ENCODE measurements at places on chromosomes 16 and 17. TPM values are rescaled to one million over a fixed set of nuclear protein-coding genes. Genes with fewer than 3 reads are reported as not detected.
A peak's percentile ranks its signal among the peaks of the same experiment; 100 is the strongest.

DNA sequence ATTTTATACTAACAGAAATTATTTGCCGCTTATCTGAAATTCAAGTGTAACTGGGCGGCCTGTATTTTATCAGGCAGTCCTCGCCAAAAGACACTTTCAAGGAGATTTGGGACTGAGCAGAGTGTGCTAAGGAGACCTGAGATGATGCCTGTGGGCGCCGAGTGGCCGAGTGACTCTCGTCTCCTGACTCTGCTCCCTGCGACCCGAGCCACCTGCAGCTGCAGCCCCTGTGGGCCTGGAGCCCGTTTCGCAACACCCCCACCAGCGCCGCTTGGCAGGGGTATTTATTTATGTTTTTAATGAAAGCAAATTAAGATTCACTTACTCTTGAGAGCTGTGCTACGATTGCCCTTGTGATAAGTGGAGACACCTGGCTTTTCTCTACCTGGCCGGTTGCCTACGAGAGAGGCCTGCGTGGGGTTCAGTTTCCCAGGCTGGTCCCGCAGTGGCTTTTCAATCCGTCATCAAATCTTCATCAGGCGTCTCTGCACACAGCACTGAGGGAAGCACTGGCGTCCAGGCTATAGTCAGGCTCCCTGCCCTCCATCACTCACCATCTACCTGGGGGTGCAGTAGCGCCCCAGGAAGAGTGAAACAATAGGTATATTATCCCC, 124.0 kb downstream of the SEC14L1 start:
- DNase-seq: no peak

- no peak for DNase-seq
Observed at GRCh38 chr17:9648521-9649110, 3.3 kb downstream of the USP43 start.

DNA sequence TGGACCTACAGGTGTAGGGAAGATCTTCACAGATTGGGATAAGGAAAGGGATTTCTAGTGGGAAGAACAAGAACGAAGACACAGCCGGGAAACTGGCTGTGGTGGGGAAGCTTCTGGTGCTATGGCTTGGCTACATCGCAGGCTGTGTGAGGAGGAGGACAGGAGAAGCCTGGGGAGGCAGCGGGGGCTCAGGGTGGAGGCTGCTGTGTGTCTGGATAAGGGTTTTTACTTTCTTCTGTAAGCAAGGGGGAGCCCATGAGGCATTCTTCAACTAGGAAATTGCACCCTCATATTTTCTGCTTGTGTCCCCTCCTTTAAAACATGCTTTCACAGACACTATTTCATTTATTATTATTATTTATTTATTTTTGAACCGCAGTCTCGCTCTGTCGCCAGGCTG, 2.9 kb upstream of the RHBDF2 start:
- DNase-seq: no peak

GRCh38 chr17:19264681-19265080, 27.5 kb downstream of the EPN2 start:
- DNase-seq: no peak

Gene TBC1D3
- total RNA-seq: not detected

DNA sequence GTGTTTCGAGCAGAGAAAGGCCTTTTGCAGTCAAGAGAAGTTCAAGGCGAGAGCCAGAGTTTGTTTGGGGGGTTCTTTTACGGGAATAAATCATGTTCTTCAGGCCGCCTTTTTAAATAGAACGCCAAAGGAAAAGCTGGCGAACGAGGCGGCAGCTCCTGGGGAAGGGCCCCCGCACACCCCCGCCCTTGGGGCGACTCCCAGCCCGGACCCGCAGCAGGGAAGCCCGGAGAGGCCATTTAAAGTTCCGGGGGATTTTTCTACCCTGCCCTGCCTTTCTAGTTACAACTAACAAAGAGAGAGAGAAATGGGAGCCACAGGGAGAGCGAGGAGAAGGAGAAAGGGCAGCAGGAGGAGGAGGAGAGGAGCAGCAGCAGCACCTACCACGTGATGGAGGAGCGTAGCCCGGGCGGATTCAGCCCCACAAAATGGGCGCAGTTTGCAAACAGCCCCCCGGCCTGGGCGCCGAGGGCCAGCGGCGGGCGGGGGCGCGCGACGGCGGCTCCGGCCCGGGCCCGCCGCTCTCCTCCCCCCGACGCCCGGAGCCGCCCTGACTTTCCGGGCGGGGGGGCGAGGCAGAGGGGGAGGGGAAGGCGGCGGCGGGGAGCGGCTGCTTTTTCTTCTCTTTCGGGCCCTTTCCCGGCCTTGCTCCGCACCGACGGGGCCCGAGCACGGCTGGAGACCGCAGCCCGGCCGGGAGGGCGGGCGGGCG, 634 bp downstream of the KANSL1 start:
- DNase-seq: peak; percentile 76

DNA sequence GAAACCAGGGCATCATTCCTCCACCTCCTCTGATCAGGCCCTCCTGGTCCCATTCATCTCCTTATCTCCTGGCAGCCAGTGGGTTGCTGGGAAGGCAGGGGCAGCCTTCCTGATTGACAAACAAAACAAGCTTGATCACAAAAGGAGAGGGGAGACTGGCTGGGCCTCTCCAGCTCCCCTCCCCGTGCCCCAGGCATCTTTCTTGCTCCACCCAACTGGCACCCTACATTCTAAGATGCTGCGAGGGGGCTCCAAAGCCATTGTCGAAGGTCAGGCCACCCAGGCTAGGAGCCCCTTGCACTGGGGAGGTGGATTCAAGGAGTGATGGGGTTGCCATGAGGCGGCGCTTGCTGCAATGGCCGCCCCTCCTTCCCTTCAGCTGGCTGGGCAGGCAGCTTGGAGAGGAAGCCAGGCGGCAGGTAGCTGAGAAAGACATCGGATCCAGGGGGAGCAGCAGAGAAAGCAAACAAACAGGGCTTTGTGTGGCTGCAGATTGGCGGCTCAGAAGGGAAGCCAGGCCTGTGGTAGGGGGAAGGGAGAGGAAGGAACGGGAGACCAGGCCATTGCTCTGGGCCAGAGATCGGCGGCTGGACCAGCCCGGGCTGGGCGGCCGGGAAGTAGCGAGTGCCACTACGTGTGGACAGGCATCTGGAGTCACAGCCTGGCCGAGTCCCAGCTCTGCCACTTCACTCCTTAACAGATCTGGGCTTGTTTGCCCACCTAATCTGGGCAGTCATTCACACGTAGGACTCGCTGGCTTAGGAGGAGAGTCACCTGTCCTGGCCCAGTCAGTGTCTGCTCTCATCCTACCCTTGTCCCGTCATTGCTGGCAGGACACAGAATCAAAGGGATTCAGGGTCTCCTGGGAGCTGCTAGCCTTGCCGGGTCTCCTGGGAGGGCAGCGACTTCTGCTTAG, 12.3 kb downstream of the RAI1 start:
- DNase-seq: peak; percentile 52

GRCh38 chr16:25012525-25012991, 2.6 kb downstream of the ARHGAP17 start:
- no peak for DNase-seq

GRCh38 chr17:65109990-65110680, 27.0 kb upstream of the RGS9 start:
- no peak for DNase-seq

DNA sequence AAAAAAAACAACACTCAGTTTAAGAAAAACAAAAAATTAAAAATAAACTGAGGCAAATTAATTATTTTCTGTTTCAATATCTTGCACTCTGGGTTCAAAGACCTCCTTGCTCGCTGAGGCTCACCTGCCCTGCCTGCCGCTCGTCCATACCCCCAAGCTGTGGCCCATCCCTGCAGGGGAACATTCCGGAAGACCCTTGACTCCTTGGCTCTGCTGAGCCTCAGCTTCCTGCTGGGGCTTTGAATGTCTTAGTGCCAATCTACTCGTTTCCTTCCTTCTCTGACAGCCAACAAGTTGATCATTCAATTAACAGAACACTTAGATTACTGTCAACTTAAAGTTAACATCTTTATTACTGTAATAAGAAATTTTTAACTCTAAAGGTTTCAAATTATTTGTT, 24.3 kb downstream of the G6PC1 start:
- no peak for DNase-seq

DNA sequence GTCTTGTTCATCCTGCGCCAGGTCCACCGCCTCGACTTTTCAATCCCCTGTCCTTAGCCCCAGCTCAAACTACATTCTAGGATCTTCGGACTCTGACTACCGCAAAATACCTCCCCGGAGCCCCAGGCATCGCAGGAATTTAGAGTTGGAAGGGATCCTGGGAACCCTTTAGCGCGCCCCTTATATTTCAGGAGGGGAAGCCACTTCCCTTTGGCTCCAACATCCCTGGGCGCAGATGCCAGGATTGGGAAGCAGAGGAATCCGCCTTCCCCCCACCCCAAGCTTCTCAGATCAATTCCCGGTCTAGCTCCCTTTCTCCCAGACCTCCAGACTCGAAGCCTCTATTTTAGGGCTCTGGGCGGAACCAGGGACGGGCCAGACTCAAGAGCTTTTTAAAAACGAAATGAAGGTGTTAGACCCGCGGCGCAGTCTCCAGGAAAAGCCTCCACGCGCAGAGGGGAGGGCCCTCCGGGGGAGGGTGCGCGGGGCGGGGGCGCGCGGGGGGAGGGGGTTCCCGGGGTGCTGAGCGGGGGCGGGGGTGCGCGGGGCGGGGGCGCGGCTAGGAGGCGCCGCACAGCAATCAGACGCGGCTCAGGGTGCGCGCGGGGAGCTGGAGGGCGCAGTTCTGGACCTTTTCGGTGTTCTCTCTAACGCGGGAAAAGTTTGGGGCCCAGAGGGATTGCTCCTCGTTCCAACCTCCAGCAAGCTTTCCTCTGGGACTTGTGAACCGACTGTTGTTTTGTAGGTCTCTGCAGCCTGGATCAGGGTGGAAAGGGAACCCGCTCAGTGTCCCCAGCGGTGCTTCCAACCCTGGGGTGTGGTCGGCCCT, 1.6 kb downstream of the AHSP start:
- DNase-seq: peak; percentile 47

DNA sequence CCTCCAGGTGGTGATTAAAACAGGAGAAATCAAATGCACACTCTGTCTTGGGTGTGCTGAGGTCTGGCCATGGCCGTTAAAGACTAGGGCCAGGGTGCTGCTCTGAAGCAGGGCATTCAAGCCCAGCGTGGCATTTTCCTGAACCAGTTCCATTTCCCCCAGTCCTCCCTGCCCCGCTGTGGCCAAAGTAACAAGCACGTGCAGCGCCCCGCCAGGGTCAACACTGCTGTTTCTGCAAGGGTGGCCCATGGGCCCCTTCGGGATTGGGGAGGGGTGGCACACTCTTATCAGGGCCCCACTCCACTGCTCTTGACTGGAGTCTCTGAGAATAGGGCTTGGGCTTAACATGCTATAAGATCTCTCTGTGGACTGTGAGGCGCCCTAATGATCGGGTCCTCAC, 72.9 kb downstream of the IL21R start:
- DNase-seq: no peak

GRCh38 chr16:52404546-52404945, 142.4 kb downstream of the TOX3 start:
- no peak for DNase-seq

DNA sequence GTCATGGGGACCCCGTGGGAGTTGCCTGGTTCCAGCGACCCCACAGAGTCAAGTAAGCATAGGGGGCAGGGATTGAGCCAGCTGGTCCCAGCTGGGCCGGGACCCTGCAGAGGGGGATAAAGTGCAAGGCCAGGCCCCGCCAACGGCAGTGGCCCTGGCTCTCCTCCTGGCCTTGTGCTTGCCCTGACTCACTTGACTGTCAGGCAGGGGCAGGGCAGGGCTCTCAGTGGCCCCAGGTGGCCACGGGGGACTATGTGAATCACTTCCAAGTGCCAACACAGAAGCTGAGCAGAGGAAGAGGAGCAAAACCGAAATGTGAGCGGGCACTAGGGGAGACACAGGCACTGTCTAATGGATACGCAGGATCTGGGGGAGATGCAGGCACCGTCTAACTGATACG, 21.6 kb upstream of the NCBP3 start:
- DNase-seq: no peak

- DNase-seq: no peak
Observed at GRCh38 chr16:60027351-60027750, 1293.2 kb upstream of the GOT2 start.

Gene HSD11B2
- 8.2 TPM for total RNA-seq

Gene ARL5C
- not detected for total RNA-seq

DNA sequence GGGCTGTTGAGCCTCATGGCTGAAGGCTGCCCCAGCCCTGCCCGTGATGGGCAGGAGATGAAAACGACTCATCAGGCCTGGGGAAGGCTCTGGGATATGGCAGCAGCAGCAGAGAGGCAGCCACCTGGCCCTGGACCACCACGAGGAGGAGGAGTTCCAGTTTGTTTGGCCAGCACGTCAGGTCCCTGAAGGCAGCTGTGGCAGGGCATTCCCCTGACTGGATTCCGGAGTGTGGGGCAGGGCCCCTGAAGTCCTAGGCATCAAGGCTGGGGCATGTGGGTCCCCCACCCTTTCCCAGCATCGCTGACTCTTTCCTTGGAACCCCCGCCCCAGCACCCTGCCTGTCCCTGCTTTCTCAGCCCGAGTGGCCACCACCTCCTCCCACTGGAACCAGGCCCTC, 197.4 kb downstream of the ZNF423 start:
- no peak for DNase-seq

DNA sequence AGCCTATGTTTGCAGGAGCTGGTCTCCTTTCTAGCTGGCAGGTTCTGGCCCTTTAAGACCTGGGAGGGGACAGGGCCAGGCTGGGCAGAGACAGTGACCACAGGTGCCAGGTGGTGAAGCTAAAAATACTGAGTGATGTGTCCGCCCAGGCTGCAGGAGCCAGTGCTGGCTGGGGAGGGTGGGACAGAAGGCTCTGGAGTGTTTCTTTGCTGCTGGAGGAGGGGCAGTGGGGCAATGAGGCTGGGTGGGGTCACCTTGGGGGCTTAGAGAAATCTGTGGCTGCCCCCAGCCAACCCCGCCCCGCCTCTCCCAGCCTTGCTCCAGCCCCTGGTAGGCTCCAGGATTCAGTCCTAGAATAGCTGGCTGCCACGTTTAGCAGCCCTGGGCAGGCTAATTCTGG, 30.4 kb upstream of the SBK1 start:
- DNase-seq: no peak

Gene KRT40
- total RNA-seq: not detected

Gene CD68
- 72.0 TPM for total RNA-seq

Gene YPEL3
- total RNA-seq: 94.3 TPM

- DNase-seq: peak; percentile 64
Observed at GRCh38 chr17:82097184-82097918, 685 bp downstream of the FASN start.

Gene CTRL
- total RNA-seq: 2.5 TPM

- DNase-seq: no peak
Observed at GRCh38 chr16:88640498-88641247, 2.3 kb downstream of the IL17C start.

Measured in ovary (tissue), 10 donors.